Adipocyte (in vitro differentiated cells): ENCODE measurements at places on chromosomes 7 and 10.
A peak's percentile ranks its signal among the peaks of the same experiment; 100 is the strongest.

GRCh38 chr7:2956076-2956475 is 87.6 kb downstream of the CARD11 start:
- no peak for DNase-seq

GRCh38 chr7:39429421-39429820 is 136.8 kb upstream of the YAE1 start:
- no peak for DNase-seq

GRCh38 chr7:157430721-157431120 is 93.9 kb downstream of the DNAJB6 start:
- no peak for DNase-seq

GRCh38 chr7:93117852-93118530 is at the start of gene SAMD9:
Gene SAMD9 (minus strand): TSS chr7:93117979. CDS start chr7:93106097, 11,882 bp downstream.
- DNase-seq = peak; percentile 96

DNA sequence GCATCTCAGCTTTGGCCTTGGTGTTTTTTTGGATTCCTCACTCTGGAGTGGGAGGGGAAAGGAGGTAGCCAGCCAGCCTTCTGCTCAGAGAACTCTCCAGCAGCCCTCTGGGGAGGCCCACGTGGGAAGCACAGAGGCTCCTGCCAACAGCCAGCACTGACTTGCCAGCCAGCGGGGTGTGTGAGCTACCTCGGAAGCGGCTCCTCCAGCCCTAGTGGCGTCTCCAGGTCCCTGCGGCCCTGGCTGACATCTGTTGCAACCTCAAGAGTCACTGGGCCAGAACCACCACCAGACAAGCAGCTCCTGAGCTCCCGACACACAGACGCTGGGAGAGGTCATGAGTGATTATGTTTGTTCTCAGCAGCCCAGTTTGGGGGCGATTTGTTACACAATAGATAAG is 180.2 kb upstream of the FZD8 start:
- DNase-seq = no peak

GRCh38 chr10:61452151-61452651 is 980 bp downstream of the TMEM26 start:
- no peak for DNase-seq

DNA sequence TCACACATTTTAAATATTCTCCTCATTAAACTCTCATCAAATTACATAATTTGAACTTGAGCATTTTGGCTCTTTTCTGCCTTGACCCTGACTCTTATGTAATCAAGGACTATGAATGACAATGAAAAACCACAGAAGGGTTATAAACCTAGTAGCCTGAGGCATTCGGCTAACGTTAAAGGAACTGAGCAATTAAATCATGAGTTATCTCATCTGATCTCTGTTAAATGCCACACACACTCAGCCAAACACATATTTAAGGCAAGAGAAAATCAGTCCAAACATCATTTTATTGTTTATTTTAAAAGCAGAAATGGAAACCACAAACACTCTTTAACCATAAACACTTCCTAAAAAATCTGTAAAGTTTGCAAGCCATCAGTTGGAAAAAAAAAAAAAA is 204.3 kb downstream of the DGKI start:
- DNase-seq = peak; percentile 15

- no peak for DNase-seq
Observed at GRCh38 chr7:4132221-4132620, 549.9 kb upstream of the FOXK1 start.

GRCh38 chr7:47897831-47898230 is 50.4 kb downstream of the PKD1L1 start:
- no peak for DNase-seq

DNA sequence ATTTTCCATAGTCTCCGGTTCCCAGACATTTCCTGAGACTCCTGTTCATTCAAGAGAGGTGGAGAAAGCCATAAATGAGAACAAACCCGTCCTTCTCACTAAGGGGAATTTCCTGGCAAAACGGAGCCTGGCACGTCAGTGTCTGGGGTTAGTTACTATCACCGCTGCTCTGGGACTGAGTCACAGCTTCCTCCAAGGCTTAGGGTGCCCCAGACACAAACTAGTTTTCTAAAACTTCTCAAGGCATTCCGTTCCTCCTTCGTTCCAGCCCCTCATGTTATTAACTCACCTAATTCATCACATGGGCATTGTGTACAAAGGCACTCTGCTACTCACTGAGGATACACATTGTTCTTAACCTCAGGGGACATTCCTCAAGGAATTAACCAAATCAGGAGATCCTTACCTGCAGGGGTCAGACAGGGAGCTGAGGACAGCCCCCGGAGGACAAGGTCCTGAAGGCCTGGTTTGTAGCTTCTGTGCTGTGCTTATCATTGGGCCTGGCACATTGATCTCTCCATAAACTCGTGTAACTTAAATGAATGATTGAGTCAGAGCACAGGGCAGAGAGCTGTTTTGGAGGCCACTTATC is 103.0 kb upstream of the KLF6 start:
- peak; percentile 90 for DNase-seq

GRCh38 chr10:71072823-71073210 is 139.6 kb upstream of the UNC5B start:
- no peak for DNase-seq

DNA sequence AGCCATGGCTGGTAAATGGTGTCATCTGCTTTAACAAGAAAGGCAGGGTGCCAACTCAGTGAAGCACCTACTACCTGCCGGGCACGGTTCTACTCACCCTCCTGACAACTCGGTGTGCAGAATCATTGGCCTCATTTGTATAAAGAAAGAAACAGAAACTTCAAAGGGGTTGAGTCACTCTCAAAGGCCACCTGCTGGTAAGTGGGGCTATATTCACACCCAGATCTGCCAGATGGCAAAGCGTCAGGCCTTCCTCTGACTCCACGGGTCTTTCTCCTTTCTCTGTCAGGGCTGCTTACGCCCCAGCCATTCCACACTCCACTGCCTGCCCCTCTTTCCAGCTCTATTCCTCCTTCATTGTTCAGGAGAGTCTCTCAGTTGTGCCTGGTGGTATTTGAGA is 309.2 kb downstream of the GFRA1 start:
- DNase-seq = no peak
